Metanephros (tissue), 2 donors: ENCODE measurements at places on chromosomes 5 and 9. TPM values are rescaled to one million over a fixed set of nuclear protein-coding genes. Genes with fewer than 3 reads are reported as not detected.

FGF1 gene
- total RNA-seq = 10.2 TPM

SLC46A2 gene
- 0.64 TPM for total RNA-seq

ELL2 gene
- 18.9 TPM for total RNA-seq

TERT gene
- total RNA-seq = 0.47 TPM

EPB41L4A gene
- 33.3 TPM for total RNA-seq

SPATA31E1 gene
- total RNA-seq = not detected

LRRC19 gene
- 12.1 TPM for total RNA-seq

TMC1 gene
- 0.41 TPM for total RNA-seq

ZBTB6 gene
- total RNA-seq = 14.2 TPM

CARTPT gene
- total RNA-seq = 0.23 TPM

ZBED3 gene
- total RNA-seq = 11.3 TPM

EIF4E1B gene
- not detected for total RNA-seq

QRFP gene
- not detected for total RNA-seq

TAF1L gene
- not detected for total RNA-seq

PROB1 gene
- 11.2 TPM for total RNA-seq

SLC4A9 gene
- total RNA-seq = 21.8 TPM

C1QTNF2 gene
- 4.6 TPM for total RNA-seq

CD274 gene
- total RNA-seq = 2.7 TPM

CYSTM1 gene
- total RNA-seq = 50.5 TPM

TMEM171 gene
- total RNA-seq = 6.9 TPM

GPX8 gene
- total RNA-seq = 38.3 TPM

COMMD10 gene
- 55.2 TPM for total RNA-seq

AJM1 gene
- total RNA-seq = 1.5 TPM

LCN1 gene
- not detected for total RNA-seq

GALNT12 gene
- total RNA-seq = 3.9 TPM

SEMA6A gene
- 56.8 TPM for total RNA-seq

PCDHB4 gene
- total RNA-seq = 3.8 TPM

SPINK6 gene
- not detected for total RNA-seq

BNC2 gene
- 15.7 TPM for total RNA-seq

PRSS3 gene
- 0.64 TPM for total RNA-seq

PCDHGA2 gene
- 10.2 TPM for total RNA-seq

PFN3 gene
- not detected for total RNA-seq

PAEP gene
- not detected for total RNA-seq

CCL21 gene
- 26.2 TPM for total RNA-seq

UBLCP1 gene
- total RNA-seq = 12.1 TPM

SPATA31D4 gene
- not detected for total RNA-seq

TAF11L5 gene
- total RNA-seq = not detected

SNCB gene
- 0.12 TPM for total RNA-seq

CER1 gene
- 1.1 TPM for total RNA-seq

BAAT gene
- total RNA-seq = 0.06 TPM

PCDHGA6 gene
- 10.3 TPM for total RNA-seq

ANXA1 gene
- 39.1 TPM for total RNA-seq

PCDHA12 gene
- total RNA-seq = 0.35 TPM

CRB2 gene
- total RNA-seq = 27.5 TPM

MEGF10 gene
- total RNA-seq = 5.7 TPM

GNAQ gene
- 39.0 TPM for total RNA-seq

PDE8B gene
- total RNA-seq = 5.1 TPM

SOHLH1 gene
- total RNA-seq = not detected

ABO gene
- 5.1 TPM for total RNA-seq

GABRP gene
- 1.7 TPM for total RNA-seq

SLC36A3 gene
- total RNA-seq = not detected

C9 gene
- not detected for total RNA-seq
